ENCODE measurements at places on chromosomes 4 and X.

GRCh38 chr4:3285558-3286334, 7.1 kb upstream of the RGS12 start:
- DNase-seq: no peak

DNA sequence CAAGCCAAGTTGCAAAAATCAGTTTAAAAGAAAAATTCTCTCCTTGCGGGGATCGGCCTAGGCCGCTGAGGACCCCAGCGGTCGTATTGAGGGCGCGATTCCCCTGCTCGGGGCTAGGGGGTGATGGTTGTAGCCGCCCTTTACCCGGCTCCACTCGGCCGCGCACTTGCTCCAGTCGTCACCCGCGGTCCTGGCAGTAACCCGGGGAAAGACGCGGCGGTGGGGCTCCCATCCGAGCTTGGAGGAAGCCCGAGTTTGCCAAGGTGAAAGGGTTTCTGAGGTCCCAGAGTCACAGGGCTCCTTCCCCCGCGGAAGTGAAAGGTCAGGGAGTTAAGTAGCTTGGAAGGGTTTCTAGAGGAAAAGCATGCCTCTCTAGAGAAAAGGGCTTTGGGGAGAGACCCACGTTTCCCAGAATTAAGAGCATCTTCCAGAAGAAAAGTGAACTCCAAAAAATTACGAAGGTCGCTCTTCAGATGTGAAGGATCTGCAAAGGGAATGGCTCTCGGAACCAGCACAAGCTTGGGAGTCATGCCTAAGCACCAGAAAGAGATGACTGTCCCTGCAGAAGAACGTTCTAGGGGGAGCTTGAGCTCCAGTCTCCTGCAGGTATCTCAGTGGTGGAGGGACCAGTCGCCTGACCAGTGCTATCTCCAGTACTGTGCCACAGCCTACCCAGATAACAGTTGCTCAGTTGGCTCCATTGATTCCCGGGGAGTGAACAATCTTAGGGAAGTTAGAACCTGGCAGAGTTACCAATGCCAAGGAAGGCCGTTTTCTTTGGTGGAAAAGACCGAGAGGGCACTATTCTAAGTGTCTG, 875 bp downstream of the LAP3 start:
- DNase-seq: peak; percentile 36

- no peak for DNase-seq
Measured at GRCh38 chr4:123826896-123827295, 430.3 kb downstream of the SPRY1 start.

DNA sequence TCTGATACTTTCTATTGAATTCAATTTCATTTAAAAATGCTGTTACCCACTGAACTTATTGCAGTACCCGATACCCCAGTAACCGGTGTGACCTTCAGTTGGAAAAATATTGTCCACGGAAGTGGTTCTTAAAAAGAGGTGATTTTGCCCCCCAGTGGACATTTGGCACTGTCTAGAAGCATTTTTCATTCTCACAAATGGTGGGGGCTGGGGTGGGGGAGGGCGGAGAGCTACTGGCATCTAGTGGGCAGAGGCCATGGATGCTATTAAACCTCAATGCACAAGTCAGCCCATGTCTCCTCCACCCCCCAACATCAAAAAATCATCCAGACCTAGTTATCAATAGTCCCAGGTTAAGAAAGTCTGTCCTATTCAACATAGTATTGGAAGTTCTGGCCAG, 19.6 kb upstream of the CHM start:
- no peak for DNase-seq

- peak; percentile 65 for DNase-seq
Measured at GRCh38 chrX:12956704-12957534, 18.0 kb upstream of the TMSB4X start.

- no peak for DNase-seq
Measured at GRCh38 chrX:48834383-48834709, 1.1 kb downstream of the PCSK1N start.

DNA sequence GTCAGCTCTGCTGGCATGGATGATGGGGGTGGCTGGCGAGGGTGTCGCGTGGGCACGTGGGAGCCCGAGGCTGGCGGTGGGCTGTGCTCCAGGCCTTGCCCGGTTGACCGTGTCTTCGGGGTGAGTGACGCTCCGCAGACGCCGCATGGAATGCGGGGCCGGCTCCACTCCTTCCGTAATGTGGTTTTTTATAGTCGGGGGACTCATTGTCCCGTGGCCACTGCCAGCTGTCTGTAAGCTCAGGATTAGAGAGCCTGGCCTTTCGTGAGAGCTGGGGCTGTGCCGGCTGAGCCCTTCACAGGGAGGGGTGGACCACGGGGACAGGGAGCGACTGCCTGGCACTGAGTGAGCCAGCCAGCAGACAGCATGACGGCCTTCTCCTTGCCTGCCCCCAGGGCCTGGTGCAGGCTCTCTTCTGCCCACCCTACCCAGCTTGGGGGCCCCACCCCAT, 20.4 kb downstream of the DOK7 start:
- DNase-seq: no peak

DNA sequence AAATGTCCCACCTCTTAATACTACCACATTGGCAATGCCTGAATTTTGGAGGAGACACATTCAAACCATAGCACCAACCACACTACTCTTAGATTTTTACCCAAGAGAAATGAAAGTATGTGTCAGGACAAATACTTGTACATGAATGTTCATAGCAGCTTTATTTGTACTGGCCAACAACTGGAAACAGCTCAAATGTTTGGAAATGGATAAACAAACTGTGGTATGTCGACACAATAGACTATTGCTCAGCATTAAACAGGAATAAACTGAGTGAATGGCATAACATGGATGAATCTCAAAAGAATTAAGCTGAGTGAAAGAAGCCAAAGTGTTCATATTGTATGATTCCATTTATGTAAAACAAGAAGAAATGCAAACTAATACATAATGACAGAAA, 18.5 kb upstream of the EDA start:
- DNase-seq: no peak

- DNase-seq: no peak
Measured at GRCh38 chr4:162010362-162010761, 153.4 kb downstream of the FSTL5 start.

GRCh38 chr4:60173718-60174117, 1026.4 kb upstream of the ADGRL3 start:
- no peak for DNase-seq

GRCh38 chr4:56688094-56688647, 7.1 kb upstream of the HOPX start:
- no peak for DNase-seq

GRCh38 chrX:39633293-39633692, 464.5 kb downstream of the BCOR start:
- no peak for DNase-seq

DNA sequence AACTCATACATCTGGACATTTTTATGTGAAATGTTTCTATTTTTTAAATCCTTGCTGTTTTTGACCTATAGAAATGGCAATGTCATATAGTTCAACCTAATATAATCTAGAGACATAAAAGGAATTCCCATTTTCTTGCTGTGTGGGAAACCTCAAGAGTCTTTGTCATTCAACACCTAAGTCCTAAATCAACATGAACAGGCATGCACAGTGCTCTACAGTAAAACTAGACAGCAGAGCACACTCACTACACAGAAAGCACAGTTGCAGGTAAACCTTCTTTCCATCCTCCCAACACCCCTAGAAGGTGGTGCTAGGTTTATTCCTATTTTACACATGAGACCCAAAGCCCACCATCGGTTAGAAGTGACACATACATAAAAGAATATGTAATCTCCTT, 79.1 kb upstream of the C1QTNF7 start:
- DNase-seq: no peak

- no peak for DNase-seq
Measured at GRCh38 chr4:6264225-6264540, 5.5 kb upstream of the WFS1 start.

DNA sequence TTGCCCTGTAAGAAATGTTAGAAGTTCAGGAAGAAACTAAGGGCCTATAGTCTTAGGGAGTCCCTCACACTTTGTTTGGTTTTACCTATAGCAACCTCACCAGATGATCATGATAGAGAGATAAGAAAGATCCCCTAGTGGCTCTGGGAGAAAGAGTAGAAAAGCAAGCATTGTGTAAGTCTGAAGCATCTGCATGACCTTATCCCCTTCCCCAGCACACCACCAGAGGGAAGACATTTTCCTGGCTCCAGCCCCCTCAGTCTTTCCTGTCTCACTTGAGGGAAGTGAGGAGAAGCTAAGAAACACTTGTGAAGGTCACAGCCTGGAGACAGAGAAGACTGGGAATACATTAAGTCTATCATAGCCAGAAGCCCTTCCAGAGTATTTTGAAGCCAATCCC, 154.0 kb downstream of the EVC2 start:
- DNase-seq: no peak

DNA sequence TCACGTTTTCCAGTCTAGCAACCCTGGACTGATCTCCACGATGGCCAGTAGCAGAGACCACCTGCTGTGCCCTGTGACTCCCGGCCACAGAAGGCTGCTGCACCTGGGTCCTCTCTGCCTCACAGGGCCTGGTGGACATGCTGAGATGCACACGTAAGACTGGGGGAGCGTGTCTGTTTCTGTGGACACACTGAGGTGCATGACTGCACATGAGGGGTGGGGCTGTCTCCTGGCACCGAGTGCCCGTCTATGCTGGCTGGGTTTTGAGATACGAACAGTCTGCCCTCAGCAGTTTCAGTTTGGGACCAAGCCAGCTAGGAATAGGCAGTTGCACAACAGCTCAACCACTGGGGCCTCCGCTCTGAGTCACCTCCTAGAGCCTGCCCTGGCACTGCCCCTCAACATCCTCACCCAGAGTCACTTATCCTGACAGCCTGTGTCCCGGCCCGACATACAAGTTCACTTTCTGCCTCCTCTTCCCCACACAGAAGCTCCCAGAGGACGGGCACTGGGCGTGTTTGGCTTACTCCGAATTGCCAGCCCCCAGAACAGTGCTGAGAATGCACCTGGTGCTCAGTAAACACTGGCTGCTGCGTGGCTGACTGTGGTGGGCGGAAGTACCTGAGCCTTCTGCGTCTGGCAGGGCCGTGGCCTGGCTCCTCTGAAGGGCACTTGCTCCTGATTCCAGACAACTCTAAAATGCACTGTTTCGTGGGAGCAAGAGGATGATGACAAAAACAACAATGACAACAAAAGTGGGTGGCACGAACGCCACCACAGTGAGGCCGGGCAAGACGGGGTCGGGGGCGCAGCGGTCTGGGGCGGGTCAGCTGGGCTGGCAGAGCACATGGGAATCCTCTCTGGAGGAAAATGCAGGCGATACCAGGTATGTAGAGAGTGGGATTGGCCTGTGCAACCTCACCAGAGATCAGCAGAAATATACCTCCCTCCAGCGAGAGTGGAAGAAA, 30.9 kb downstream of the RNF212 start:
- no peak for DNase-seq

- DNase-seq: no peak
Measured at GRCh38 chr4:140019619-140020347, 134.2 kb downstream of the MAML3 start.

DNA sequence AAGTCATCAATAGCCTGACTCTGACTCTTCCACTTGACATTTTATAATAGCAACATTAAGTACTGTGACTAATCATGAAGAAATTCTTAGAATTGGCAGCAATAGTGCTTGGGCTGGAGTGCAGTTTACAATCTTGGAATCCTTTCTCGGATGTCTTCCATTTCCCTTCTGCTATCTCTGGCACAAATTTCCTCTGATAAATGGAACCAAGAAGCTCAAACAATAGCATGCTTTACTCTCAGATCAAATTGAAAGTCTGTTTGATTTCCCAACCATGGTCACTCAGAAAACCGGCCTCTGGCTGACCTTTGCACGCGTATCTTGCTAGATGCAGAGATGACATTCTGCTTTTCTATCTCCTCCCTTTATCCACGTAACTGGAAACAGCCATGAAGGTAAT, 99.0 kb upstream of the SPANXC start:
- DNase-seq: no peak

- DNase-seq: no peak
Measured at GRCh38 chrX:53616946-53617345, 69.6 kb downstream of the HUWE1 start.

DNA sequence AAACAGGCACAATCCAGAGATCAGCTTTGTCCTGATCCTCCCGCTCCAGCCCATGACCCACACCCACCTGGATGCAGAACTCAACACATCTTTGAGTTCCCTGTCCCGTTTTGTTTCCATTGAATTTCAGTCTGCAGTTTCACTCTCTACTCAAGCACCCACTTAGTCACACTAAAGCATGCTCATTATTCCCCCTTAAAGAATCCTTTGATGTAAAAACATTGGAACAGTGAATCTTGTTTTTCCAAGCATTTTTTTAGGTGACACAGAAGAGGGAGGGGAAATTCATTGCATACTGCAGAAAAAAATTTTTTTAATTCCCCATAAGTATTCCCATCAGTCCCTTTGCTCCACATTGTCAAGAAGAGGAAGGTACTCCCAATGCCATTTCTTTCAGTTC, 249.7 kb upstream of the TTC29 start:
- no peak for DNase-seq

- no peak for DNase-seq
Measured at GRCh38 chr4:109043286-109043685, 259.2 kb downstream of the COL25A1 start.

DNA sequence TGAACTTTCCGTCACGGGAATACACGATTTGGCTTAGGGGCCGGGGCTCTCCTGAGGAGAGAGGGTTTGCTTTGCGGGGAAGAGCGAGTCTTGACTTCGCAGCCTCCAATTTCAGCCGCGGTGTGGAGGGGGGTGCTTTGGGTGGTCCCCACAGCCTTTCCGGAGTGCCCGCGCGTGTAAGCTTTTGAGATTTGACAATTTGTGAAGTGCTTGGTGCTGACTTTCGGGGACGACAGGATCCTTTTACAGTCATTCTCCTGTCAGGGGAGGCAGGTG, 355 bp downstream of the SCML1 start:
- peak; percentile 40 for DNase-seq

DNA sequence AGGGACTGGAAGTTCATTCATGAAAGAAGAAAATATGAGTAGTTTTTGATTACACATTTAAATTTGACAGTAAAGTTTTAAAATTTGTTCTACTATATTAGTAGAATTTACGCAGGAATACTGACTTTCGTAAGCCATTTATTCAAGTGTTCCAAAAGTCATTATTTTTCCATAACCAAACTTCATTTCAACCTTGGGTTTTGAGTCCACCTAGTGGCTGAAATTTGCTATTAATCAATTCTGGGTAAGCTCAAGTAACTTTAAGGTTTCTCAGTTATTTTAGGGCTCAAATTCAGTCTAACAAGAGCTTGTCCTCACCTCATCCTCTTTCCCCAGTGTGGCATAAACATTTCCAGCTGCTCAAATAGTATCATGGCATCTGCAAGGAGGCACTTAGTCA, 175.4 kb downstream of the SH3BGRL start:
- no peak for DNase-seq

GRCh38 chr4:66653937-66654336, 891.4 kb downstream of the CENPC start:
- no peak for DNase-seq

- no peak for DNase-seq
Measured at GRCh38 chr4:183969596-183969995, 64.5 kb downstream of the STOX2 start.

GRCh38 chr4:168474660-168475320, 5.5 kb downstream of the DDX60L start:
- DNase-seq: no peak

DNA sequence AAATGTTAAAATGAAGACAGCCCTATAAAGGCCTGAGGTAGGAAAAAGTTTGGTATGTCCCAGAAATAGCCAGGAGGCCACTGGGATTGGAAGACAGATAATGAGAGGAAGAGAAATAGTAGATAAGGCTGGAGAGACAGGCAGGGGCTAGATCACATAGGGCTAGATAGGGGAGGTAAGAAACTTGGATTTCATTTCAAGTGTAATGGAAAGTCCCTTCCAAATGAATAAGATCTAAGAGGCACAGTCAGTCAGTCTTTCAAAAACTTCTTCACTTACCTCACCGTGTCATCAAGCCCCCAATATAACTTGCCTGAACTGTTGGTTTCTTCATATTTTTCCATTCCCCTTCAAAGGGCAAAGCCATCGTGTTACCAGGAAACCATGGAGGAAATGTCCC, 121.8 kb downstream of the SPCS3 start:
- no peak for DNase-seq

Measured in CD4-positive, alpha-beta T cell (primary cell).